A549 (cell line): ENCODE measurements at places on chromosomes 6 and 20. TPM values are rescaled to one million over a fixed set of nuclear protein-coding genes. Genes with fewer than 3 reads are reported as not detected.

- DNase-seq, result no peak
Observed at GRCh38 chr6:39314273-39314795, at the start of gene KCNK17. Gene KCNK17, minus strand, starts transcription at chr6:39314419. Its CDS starts 99 bp downstream, at chr6:39314320.

- peak; percentile 33 for DNase-seq
Observed at GRCh38 chr20:9215539-9215938, 146.7 kb downstream of the PLCB4 start.

The MYMX gene
- polyA plus RNA-seq, result not detected in 3 replicates

The SMLR1 gene
- 0.03 to 0.04 TPM in 2 of 3 replicates, not detected in the other for polyA plus RNA-seq

GRCh38 chr6:148495029-148495428 lies 152.4 kb downstream of the SASH1 start:
- DNase-seq, result no peak

GRCh38 chr6:133046576-133046975 lies 194.6 kb upstream of the EYA4 start:
- no peak for DNase-seq
